ENCODE measurements at places on chromosomes 3 and 15.

DNA sequence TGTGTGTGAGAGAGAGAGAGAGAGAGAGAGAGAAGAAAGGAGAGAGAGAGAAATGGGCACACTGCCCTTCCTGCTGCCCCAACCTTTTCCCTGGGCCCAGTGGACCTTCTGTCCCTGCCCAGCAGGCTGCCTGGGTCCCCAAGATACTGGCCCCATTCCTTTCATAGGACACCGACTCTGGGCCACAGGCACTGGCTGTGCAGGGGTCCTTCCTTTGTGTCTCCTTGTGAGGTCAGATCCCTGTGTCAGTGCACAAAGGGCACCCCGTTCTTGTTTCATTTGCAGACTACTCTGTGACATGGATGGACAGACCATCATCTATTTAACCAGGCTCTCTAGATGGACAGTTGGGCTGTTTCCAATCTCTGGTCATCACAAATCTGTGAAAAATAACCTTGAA lies 21.3 kb upstream of the KLF13 start:
- DNase-seq: no peak

GRCh38 chr3:112351036-112351435 lies 18.1 kb downstream of the CD200 start:
- DNase-seq: no peak

DNA sequence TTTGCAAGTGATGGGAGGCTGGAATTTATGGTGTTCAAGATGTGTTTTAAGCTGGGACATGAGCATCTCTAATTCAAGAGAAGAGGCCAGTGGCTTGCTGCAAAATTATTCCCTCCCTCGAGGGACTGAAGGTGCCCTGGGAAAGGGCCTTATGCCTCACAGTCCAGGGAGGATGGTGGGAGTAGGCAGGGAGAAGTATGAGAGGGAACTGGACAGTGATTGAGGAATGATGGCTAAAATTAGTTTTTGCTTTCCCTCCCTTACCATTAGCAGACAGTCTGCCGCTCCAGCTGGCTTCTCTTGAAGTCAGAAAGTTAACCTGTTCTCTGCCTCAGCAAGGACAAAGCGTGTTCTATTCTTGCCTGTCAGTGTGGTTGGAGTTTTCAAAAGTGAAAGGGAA lies 139.8 kb upstream of the SEMA6D start:
- no peak for DNase-seq

DNA sequence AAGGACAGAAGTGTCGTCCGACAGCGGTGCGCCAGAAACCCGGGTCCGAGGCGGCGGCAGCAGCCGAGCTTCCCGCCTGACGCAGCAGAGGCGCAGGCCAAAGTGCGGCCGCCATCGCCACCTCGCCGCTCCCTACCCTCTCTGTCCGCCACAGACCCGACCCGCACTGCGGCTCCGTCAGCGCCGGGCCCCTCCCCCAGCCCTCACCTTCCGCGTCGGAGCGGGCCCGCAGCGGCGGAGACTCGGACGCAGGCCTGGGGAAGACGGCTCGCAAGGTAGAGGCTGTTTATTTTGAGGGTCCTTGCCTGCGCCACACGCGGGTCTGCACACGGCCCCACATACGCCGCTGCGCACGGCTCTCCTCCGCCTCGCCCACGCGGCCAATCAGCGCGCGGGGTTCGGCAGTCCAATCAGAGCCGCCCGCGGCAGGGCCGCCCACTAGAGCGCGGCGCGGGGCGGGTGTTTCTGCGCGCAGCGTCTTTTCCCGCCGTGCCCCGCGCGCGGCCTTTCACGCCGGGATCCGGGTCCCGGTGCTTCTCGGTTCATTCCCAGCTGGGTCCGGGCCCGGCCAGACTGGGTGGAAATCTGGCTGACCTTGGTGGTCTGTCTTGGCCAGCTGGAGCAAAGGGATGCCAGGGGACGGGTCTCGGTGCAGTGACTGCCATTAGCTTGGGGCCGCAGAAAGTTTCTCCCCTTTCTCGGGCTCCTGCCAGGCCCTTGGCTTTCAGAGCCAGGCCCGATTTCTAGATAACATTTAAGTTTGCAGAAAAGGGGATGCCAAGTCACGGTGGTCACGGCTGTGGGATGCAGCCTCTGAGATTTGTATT lies at the start of gene CNBP:
CNBP (minus strand) TSS at position 328 of the 827 bp plus-strand sequence. CDS start 12,139 bp downstream, outside the sequence.
- peak; percentile 46 for DNase-seq

- no peak for DNase-seq
Observed at GRCh38 chr3:109900783-109901182, 563.4 kb upstream of the DPPA4 start.

- no peak for DNase-seq
Observed at GRCh38 chr3:16298891-16299290, 33.9 kb downstream of the OXNAD1 start.

Data from AG04449 (cell line).